ENCODE measurements at places on chromosomes 2 and 18.
A peak's percentile ranks its signal among the peaks of the same experiment; 100 is the strongest.

- DNase-seq = no peak
Measured at GRCh38 chr2:79972661-79973060, 331.9 kb downstream of the LRRTM1 start.

DNA sequence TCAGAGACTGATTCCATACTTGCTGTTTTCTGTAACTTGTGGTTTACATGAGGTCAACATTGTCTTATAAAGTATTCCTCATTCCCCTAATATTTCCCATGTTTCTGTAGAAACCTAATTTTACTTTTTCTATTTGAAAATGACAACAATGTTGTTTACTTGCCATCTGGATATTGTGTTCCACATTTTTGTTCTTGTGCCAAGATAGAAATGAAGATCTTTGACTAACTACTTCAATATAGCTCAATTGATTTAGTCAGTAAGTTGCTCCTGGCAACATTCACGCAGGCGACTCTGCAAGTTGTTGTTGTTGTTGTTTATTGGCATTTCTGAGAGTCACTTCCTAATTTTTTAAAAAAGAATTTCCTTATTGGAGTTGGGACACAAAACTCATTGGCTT is 69.5 kb downstream of the CAVIN2 start:
- no peak for DNase-seq

DNA sequence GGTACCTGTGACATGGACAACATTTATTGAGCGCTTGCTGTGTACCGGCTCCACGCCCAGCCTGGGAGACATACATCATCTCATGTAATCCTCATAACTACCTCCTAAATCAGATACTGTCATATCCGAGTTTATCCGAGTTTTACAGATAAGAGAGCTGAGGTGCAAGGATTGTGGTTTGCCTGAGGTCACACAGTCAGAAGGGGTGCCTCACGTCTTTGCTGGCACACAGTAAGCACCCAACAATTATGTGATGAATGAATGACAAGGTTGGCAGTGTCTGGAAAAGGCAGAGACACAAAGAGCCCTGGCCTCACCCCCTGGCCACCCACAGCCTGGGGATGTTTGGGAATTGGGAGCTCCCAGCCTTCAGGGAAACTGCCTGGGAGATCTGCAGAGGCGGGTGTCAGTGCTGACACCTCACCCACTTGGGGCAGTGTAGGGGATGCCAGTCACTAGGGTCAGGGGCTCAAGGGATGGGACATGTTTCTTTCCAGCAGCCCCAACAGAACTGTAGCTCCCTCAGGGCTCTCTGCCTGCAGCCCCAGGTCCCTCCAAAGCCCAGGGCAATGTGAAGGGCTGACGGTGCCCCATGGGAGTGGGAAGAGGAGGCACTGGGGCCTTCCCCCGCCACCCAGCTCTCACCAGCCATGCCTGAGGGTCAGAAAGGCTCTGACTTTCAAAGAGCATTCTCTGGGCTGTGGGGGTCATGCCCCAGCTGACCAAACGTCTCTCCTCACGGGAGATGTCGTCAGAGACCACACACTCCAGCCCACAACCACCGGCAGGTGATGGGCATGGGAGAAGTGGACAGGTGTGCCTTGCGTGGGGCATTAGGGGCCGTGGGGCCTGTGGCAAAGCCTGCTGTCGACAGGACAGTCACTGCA is 157.5 kb downstream of the ZFP36L2 start:
- DNase-seq = no peak

GRCh38 chr2:12340164-12340563 is 376.6 kb upstream of the TRIB2 start:
- no peak for DNase-seq

- no peak for DNase-seq
Measured at GRCh38 chr18:22086973-22087372, 82.4 kb upstream of the GATA6 start.

DNA sequence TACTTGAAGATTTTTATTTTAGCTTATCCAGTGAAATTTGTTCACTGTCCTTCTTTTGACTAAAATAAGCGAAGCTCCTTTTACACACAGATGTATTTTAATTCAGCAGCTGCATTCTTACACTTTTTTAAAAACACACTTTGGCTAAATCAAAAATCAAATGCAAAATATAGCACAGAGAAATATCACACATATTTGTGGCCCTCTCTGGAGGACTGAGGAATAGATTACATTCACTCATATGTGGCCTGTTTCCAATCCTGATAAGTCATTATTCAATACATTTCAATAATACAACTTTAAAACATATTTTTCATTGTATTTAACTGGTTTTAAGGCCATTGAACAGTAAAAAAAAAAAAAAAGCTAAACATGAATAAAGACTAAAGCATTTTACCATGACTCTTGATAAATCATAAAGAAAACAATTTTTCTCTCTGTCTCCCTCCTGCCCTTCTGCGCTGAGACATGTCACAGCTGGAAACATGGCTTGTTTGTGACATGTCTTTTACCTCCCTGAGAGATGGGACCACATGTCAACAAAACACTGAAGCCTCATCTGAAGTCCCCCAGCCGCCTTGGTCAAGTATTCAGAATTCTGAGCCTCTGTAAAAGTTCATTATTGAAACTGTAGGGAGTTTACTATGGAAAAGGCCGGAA is 221.0 kb downstream of the ZNF407 start:
- DNase-seq = no peak

DNA sequence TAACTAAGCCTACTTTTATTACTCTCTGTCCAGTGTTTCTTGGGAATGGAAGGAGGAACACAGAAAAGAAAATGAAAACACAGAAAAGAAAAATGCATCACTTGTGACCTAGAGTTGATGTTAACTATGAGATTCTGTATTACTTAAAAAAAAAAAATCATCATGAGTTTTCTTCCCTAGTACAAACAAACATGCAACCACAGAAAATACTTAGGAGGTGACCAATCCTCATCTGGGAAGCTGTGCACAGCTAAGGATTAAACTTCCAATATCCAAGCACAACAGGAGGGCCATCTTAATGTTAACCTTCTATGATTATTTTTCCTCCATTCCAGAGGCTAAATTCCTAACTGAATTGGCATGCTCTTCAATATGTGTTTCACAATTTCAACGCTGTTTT is 1140.4 kb downstream of the LRP1B start:
- no peak for DNase-seq

DNA sequence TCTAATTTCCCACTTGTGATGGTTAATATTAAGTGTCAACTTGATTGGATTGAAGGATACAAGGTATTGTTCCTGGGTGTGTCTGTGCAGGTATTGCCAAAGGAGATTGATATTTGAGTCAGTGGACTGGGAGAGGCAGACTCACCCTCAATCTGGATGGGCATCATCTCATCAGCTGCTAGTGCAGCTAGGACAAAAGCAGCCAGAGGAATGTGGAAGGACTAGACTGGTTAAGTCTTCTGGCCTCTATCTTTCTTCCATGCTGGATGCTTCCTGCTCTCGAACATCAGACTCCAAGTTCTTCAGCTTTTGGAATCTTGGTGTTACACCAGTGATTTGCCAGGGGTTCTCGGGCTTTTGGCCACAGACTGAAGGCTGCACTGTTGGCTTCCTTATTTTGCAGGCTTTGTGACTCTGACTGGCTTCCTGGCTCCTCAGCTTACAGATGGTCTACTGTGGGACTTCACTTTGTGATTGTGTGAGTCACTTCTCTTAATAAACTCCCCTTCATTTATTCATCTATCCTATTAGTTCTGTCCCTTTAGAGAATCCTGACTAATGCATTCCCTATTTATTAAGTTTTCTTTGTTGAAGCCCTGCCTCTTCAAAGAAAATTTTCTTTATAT is 1087.5 kb upstream of the NXPH2 start:
- no peak for DNase-seq

- DNase-seq = peak; percentile 4
Measured at GRCh38 chr2:64105670-64106461, 38.4 kb downstream of the PELI1 start.

DNA sequence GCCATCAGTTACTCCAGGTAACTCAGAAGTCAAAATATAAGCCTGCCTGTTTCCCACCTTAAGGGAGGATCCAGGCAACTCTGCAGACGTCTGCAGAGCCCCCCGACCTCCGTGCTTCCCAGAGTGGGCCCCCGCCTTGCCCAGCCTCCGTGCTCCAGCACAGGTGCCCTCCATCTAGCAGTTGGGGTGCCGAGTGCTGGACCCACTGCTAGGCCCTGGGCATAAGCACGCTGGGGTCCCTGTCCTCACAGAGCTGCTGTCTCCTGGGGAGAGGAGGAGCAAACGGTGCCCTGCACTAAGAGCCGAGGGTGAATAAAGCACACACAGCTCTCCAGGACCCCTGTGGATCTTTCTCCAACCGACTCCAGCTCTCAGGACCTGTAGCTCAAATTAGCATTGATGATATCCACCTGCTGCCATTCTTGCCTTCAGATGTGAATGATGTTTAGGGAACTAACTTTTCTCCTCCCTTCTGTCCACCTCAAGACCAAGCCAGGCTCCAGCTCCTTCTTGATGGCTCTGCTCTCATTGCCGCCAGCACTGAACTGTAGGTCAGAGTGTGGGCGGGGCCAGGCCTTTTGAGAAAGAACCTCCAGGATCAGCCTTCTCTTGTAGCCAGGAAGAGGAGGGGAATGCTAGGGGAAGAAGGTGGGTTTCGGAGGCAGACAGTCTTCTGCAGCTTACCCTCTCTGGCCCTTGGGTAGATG is 121.2 kb downstream of the SMAD7 start:
- DNase-seq = no peak

DNA sequence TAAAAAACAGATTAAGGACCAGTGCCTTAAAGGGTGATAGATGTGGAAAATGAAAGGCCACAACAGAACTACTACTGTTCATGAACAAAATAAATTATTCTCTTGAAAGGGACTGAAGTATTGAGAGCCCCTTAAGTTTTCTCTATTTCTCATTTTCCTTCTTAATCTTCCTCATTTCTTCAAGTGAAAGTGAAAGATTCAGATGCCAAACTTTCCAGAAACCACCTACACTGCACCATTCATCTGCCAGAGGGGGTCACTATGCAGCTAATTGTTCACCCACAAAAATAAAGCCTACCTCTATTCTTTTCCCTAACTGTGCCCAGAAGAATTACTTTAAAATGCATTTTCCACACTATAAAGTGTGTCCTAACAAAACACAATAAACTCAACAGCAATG is 140.1 kb downstream of the NR4A2 start:
- peak; percentile 4 for DNase-seq

DNA sequence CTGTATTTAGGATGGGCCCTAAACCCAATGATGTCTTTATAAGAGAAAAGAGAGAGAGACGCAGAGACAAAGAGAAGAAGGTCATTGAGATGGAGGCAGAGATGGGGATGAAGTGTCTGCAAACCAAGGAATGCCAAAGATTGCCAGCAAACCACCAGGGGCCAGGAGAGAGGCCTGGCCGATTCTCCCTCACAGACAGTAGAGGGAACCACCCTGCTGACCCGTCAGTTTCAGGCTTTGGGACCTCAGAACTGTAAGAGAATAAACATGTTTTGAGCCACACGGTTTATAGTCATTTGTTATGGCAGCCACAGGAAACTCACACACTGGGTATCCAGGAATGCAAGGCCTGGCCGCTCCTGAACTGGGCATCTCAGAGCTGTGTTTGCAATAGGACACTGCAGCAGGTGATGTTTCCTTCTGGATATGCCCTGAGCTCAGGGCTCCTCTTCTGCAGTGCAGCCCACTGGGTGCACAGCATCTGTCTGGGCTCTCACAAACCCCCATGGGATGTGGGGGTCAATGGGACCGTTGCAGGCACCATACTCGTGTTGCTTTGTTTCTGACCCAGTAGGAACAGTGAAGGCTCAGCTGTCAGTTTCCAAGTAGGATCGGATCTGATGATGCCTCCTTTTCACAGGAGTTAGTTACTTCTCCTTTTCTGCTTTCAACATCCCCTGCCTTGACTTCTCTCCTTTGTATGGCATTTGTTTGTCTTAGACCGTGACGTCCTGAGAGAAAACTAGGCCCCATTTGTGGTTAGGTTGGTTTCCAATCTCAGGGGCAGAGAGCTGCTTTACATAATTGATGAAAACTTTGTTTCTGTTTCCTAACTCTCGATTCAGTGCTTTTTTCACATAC is 20.8 kb downstream of the PTPN18 start:
- peak; percentile 37 for DNase-seq

DNA sequence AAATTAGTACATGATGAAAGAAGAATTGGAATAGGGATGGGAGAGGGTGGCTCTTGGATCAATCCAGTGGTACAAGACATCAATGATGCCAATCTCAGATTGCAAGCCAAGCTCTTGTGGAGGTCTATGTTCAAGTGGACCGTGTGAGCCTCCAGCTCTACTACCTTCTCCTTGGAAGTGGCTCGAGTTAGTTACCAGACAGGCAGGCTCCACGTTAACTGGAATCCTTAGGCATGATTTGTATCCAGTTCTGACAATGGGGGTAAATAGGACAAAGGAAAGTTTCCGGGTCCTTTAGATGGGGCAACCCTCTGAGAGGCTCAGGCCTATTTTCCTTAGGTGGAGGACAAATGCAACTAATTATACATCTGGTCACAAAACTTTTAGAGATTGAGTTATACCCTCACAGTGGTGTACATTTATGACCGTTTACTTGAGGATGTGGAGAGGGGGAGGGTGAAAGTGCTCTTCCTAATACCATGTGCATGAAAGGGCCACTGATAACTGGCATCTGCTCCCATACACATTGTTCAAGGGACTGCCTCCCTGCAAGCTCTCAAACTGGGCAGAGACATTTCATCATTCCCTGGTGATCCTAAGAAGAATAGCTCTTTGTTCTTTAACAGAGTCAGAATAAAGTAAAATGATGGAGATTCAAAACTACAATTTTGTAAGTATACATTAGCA is 180.2 kb downstream of the SOCS6 start:
- DNase-seq = no peak

GRCh38 chr2:29920631-29921559 is 491 bp downstream of the ALK start:
- peak; percentile 21 for DNase-seq

DNA sequence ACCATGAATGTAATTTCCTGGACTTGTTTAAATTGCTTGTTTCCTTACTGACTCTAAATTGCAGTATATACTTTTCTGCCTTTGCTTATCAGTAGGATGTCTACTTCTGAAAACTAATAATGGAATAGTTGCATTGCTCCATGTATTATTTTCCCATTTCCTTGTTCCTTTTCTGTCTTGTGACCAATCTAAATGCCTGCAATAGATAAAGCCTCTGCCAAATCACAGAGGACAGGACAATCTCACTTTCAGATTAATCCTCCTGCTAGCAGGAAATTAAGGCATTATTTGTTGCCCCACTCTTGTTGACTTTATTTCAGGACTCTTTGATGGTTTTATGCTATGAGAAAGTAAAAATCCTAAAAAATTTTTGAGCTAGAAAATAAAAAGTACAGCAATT is 4.7 kb upstream of the ESCO1 start:
- no peak for DNase-seq

DNA sequence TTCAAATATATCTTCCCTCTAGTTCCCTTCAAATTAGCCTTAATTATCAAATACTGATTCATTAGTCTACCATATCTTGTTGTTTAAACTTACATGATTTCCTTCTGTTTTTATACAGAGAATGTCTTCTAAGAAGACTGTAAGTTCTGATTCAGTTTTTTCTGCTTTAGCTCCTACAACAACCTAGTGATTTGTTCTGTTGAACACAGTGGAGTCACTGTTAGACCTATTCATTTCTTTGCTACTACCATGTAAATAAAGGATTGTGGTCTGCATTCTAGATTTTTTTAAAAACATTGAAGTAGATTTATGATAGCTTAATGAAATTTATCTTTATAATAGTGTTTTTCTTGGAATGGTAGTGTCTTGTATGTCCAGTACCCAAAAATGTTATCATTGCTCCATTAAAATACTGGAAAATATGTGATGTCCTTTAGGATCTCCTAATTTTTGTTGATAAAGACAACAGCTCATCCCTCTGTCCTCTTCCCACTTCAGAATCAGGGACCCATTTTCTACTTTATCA is 146.4 kb downstream of the MBD5 start:
- no peak for DNase-seq

- DNase-seq = no peak
Measured at GRCh38 chr2:226756131-226756530, 43.5 kb downstream of the IRS1 start.

- DNase-seq = peak; percentile 39
Measured at GRCh38 chr2:121969766-121970639, 214.6 kb downstream of the TSN start.

All from KBM-7 (cell line).